ENCODE measurements at places on chromosomes 5 and 9.

DNA sequence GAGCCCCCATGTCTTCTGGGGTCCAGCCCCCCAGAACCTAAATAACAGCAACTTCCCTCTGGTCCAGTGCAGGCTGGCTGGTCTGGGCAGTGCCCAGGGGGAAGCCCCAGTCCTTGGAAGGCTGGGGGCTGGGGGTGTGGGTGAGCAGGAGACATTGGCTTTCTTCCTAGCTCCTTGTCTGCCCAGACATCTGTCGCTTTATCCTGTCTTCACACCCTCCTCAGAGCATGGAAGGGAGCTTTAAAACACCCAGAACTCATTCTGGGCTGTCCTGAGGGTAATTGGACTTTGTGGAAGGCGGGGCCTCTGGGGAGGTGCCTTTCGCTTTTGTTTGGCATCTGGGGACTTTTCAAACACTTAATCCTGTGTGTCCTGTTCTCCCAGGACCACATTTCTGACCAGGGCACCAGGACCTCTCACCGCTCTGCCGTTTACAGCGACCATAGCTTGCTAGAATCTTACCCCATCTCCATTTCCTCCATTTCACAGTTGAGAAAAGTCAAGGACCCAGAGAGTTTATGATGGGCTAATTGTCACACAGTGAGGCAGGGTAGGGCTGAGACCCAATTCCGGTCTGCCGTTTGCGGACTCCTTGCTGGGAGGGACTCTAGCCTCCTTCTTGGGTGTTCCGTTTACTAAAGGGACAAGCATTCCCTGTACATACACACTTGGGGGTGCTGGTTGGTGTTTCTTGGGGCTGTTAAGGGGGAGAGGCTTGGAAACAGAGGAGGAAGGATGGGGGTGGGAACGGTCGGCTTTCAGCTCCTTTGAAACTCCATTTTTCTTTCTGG, 1.1 kb downstream of the GSN start:
- DNase-seq = peak; percentile 72

DNA sequence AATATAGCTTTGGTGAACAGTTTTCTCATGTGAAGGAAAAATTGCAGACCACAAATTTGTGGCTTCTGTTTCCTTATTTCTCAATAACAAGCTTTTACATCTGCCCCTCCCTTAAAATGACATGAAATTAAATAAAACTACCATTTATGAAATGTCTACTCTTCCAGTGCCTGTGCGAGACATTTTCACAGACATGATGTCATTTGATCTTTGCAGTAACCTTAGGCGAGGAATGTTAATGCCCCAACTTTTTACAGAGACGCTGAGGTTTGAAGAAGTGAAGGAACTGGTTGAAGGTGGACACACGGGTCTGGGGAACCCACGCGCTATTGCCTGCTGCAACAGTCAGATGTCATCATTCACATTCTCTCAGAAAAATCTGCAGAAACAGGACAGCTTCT, 61.5 kb downstream of the OSTF1 start:
- DNase-seq = no peak

DNA sequence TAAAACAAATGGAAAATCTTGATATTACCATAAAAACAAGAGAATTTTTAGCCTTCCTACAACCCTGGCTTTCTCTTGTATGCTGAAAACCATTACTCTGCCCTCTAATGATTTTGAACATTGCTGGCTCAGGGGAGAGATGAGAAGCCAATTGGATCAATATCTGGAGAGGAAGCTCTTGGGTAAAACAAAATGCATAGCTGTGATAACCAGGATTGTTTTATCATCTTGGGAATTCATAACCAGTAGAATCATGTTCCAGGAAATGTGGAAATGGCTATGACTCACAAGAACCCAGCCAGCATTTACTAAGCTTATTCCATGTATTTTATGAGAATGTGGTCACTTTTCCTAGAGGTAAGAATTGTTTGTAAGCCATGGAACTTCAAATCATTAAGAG, 51.1 kb upstream of the CTNND2 start:
- DNase-seq = no peak

DNA sequence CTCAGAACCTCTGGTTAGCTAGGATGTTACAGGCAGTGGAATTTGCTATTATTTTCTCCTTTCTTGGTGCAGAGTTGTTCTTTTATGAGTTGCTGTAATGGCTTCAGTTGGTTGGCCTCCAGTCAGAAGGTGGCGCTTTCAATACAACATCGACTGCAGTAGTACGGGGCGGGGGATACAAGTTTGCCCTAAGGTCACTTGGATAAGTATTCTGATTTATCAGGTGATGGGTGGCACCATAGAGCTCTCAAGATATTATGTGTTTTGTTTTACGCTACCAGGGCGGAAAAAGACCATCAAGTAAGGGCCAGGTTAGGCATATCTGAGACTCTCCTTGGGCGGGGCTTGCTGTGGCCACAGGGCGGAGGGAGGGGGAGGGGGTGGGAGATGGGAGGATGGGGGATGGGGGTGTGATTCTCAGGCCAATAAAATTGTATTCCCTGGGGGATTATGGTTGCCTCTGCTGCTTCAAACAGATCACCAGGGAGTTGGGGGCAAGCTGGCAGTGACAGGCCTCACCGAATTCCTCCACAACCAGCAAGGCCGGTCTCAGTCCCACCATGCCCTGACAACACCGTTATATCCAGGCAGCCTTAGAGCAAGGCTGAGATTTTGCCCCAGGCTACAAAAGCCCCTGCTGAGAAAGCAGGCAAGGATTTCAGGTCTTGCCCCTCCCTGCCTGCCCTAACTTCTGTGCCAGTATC, 15.9 kb upstream of the RNF38 start:
- DNase-seq = no peak

- DNase-seq = no peak
Observed at GRCh38 chr5:3234566-3234965, 361.1 kb upstream of the IRX1 start.

DNA sequence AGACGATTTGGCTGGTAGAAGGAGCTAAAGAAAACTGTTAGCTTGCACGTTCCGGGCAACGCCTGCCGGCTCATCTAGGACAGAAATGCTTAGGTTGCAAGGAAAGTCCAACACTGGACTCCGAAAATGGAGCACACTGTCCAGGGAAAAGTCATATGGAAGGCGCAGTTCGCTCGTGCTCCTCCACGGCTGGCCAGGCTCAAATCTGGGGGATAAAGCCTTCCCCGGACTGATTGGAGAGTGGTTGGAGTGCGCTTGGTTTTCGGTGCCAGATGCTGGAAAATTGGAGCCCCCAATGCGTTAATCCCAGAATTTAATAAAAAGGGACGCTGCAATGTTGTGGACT, 955 bp downstream of the CDH6 start:
- peak; percentile 11 for DNase-seq

DNA sequence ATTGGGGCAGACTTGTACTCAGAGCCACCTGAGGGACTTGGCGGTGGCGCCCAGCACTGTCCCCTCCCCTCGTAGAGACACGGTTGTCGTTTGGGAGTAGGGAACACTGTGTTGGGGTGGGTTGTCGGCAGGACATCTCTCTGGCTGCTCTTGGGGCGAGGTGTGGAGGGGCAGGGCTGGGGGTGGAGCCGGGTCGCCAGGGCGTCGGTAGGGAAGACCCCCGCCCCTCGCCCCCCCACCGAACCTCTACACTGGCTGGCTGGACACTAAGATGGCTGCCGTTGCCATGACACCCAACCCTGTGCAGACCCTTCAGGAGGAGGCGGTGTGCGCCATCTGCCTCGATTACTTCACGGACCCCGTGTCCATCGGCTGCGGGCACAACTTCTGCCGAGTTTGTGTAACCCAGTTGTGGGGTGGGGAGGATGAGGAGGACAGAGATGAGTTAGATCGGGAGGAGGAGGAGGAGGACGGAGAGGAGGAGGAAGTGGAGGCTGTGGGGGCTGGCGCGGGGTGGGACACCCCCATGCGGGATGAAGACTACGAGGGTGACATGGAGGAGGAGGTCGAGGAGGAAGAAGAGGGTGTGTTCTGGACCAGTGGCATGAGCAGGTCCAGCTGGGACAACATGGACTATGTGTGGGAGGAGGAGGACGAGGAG, 778 bp downstream of the TRIM41 start:
- DNase-seq = peak; percentile 52

- DNase-seq = no peak
Observed at GRCh38 chr9:6702707-6703106, 55.1 kb upstream of the KDM4C start.

GRCh38 chr5:54156577-54156976, 153.8 kb downstream of the ARL15 start:
- no peak for DNase-seq

- DNase-seq = no peak
Observed at GRCh38 chr9:130182381-130182909, 10.2 kb downstream of the NCS1 start.

DNA sequence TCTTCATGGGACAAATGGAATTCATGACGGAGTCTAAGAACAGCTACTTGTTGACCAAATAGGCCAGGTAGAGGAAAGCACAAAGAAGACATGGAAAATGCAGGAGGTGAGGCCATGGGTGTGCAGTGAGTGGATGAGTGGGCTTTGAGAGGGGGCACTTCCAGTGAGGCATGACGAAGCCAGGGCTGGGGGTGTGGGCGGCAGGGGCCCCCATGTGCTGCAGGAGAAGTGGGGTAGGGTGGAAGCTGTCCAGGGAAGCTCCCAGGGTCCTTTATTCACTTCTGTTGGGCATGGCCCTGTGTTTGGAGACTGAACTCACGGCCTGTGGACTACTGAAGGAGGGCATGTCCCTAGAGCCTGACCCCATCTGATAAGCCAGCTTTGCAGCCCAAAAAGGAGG, 127.6 kb upstream of the SLC25A48 start:
- no peak for DNase-seq

GRCh38 chr9:4923580-4924544, 61.2 kb upstream of the JAK2 start:
- peak; percentile 48 for DNase-seq

GRCh38 chr9:132588098-132588497, 5.7 kb downstream of the BARHL1 start:
- no peak for DNase-seq

DNA sequence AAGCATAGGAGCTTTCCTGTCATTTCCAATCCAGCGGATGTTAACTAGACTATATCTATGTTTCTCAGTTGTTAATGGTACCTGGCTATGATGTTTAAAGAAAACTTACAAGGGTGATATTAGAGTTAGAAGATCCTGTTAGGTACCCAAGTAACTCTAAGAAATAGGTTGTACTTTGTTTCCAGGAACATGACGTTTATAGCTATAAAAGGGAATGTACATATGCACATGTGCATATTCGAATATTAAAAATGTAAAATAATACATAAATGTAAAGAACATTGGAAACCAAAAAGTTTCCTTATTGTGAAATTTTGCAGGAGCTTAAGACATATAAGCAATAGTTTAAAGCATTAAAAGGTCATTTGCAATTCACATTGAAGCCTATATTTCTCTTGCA, 247.7 kb upstream of the EDIL3 start:
- no peak for DNase-seq

- DNase-seq = no peak
Observed at GRCh38 chr9:135130207-135130976, 42.9 kb downstream of the OLFM1 start.

- no peak for DNase-seq
Observed at GRCh38 chr5:146618434-146618833, 102.4 kb upstream of the GPR151 start.

DNA sequence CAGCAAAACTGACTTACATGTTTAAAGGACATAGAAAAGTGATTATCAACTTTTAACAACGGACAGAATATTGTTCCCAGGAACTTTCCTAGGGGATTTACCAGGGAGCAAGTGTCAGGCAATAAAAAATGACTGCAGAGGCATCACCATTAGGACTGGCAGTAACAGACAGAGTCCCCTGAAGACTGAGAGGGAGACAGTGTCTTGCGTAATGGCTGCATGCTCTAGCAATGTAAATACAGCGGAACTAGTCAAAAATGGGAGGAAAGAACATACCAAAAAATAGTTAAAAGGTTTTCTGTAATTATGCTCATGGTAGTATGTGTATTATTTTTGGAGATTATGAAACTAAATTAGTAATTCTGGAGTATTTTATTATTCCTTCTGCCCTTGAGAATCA, 181.8 kb downstream of the CRB2 start:
- no peak for DNase-seq

GRCh38 chr5:67160272-67160671, 36.3 kb downstream of the CD180 start:
- DNase-seq = no peak

- DNase-seq = peak; percentile 97
Observed at GRCh38 chr5:76689321-76690036, 26.4 kb upstream of the F2R start.

- DNase-seq = peak; percentile 25
Observed at GRCh38 chr9:2192356-2192979, 177.3 kb downstream of the SMARCA2 start.

DNA sequence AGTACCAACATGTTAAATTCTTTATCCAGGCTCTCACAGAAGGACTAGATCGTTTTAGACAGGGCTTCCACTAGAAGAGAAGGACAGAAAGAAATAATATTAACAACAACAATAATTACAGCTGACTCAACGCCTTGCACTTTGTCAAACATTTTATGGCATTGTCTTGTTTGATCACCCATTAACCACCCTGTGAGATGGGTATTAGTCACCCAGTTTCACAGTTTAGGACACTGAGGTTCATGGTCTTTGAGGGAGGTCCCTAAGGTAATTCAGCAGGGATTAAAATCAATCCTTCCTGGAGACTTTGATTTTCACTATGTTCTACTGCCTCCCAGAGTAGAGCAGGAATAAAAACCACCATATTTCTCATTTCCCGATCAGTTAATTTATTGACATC, 51.4 kb upstream of the BNC2 start:
- peak; percentile 55 for DNase-seq

DNA sequence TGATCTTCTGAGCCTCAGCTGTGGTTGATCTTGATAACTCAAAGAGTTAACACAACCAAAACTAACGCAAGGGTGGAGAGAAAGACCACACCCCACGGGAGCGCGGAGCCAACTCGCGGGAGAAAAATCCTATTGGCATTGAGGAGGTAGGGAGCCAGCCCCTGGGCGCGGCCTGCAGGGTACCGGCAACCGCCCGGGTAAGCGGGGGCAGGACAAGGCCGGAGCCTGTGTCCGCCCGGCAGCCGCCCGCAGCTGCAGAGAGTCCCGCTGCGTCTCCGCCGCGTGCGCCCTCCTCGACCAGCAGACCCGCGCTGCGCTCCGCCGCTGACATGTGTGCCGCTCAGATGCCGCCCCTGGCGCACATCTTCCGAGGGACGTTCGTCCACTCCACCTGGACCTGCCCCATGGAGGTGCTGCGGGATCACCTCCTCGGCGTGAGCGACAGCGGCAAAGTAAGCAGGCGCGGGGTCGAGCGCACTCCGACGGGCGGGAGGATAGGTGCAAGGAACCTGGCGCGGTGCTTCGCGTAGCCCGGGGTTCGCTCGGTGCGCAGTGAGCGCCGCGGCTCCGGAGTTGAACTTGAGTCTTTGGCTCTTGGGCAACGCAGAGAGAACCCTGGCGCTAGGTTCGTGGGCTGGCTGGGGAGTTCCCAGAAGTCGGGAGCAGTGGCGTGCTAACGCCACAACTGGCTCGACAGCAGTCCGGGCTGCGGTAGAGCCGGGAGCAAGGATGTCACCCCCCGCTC, at the start of gene GDA:
Gene GDA (plus strand): TSS at position 210 of the 745 bp plus-strand sequence. CDS start 120 bp downstream, at position 330.
- no peak for DNase-seq

Data from EH (cell line).